ENCODE measurements at places on chromosomes 11 and 22.
A peak's percentile ranks its signal among the peaks of the same experiment; 100 is the strongest.

DNA sequence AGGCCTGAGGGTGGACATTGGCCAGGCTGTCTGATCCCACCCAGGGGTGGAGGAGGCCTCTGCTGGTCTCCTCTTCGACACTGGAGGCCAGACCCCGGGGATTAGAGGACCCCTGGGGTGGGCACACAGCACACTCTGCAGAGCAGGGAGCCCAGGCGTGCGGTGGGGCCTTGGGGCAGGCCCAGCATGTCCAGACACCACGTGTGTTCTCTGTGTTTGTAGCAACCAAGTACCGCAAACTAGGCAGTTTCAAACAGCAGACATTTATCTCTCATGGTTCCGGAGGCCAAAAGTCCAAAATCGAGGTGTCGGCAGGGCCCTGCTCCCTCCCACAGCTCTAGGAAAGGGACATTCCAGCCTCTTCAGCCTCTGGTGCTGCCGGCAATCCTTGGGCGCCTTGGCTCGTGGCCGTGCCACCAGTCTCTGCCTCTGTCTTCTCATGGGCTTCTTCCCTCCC, 1.5 kb downstream of the PANX2 start:
- DNase-seq, result no peak

GRCh38 chr11:111213256-111213655, 32.3 kb upstream of the POU2AF2 start:
- no peak for DNase-seq

- no peak for DNase-seq
Measured at GRCh38 chr22:19046719-19047609, 75.2 kb downstream of the DGCR2 start.

- DNase-seq, result no peak
Measured at GRCh38 chr11:105868762-105869285, 153.2 kb downstream of the MSANTD4 start.

- no peak for DNase-seq
Measured at GRCh38 chr22:39408807-39409206, 9.2 kb downstream of the TAB1 start.

- no peak for DNase-seq
Measured at GRCh38 chr11:65599955-65600246, 4.3 kb upstream of the KCNK7 start.

DNA sequence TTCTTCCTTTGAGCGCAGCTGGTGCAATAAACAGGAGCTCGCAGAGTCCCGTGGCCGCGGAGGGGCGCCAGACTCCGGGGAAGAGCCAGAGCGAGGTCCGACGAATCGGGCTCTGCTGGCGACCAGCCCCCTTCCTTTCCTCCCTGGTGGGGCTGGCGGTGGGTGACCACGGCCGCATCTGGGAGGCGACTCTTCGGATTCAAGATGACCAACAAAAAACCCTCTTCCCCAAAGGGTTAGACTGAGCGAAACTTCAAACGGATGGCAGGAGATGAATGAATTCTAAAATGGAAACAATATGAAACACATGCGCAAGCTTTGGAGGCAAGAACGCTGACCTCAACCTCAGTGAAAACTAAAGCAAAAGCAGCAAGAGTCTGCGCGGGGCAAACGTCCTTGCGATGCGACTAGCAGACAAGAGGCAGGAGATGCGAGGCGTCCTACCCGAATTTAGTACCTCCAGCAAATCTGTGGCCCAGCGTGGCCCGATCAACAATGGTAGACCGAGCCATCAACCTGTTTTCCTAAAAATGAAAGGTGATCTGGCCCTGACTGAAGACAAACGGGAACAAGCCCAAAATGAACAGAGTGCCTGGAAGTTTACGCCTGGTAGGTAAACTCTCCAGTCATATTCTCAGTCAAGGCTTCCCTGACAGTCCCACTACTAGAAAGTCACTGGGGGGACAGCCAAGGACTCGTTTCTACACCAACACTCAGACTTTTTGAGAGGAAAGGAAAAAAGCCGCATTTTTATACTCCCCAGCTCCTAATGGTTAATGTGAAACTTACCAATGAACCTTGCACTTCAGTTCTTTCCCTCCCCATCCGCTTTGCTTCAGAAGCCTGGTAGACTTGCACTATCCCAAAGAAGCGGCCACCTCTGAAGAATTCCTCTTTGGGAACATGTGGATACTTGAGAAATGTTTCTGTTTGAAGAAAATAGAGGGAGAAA, 11.6 kb downstream of the MMP3 start:
- DNase-seq, result peak; percentile 23

DNA sequence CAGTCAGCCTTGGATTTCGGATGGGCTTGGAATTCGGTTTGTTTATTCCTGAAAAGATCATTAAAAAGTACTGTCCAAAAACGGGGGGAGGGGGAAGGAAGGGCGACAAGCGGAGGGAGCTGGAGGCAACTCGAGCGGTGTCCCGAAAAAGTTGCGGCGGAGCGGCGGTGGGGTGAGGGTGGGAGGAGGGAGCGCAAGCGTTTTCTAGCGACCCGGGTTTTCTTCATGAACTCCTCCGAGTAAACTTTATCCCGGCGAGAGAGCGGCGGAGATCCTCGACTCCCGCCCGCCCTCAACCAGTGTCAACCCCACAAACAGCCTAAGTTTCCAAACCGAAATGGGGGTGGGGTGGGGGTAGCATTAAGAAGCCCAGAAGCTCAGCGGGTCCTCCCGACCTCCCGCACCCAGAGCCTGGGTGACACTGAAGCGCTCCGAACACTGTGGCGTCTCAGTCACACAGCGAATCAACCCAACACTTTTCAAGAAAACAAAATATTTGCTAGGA, 133.0 kb upstream of the C11orf58 start:
- no peak for DNase-seq

- DNase-seq, result no peak
Measured at GRCh38 chr11:7612661-7613393, 60.5 kb downstream of the CYB5R2 start.

GRCh38 chr11:71501071-71501985, 25.7 kb upstream of the KRTAP5-7 start:
- no peak for DNase-seq

DNA sequence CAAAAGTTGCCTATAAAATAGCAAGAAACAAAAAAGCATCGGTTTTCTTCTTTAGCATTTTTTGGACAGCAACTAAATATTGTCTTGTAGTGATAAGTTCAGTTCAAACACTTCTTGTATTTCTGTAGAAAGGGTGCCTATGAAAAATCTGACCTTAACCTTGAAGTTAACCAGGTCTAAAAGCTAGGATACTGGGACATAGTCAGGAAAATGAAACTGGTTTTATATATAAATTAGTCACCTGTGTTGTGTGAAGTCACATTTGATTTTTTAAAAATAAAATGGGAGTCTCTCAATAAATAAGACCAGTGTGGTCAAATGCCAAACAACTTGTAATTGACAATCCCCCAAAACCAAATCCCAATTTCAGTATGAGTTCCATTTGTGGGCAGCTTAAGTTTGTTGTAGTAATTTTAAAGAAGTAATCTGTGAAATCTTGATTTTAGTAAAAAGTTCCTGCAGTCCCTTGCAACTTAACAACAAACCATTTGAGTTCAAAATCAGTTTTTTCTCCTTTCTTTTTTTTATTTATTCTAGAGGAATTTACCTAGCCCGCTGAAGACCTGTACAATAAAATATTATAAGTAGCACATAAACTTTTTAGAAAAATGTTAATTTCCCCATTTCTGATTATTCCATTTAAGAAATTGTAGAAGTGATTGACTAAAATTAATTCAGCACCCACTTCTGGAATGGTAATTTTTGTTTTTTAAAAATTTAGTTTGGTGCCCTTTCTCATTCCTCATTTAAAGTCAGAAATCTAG, 84.5 kb upstream of the PPARA start:
- no peak for DNase-seq

- no peak for DNase-seq
Measured at GRCh38 chr11:67261946-67262681, 4.2 kb upstream of the GRK2 start.

DNA sequence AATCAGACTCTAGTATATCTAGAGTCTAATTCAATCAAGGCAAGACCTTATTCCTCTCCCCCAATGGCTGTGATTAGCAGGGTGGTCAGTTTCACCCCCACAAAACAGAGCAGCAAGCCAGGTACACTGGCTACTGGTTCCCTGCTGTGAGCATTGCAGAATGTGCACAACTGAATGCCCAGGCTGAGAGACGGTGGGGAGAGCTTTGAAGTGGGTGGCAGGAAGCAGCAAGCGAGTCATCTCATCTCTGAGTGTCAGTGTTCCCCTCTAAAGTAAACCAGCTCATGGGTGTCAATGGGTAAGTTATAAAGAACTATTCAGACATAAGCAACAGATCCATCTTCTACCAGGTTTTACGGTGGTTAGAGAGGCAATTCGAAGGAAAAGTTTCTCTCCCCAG, 37.6 kb downstream of the GAB4 start:
- no peak for DNase-seq

DNA sequence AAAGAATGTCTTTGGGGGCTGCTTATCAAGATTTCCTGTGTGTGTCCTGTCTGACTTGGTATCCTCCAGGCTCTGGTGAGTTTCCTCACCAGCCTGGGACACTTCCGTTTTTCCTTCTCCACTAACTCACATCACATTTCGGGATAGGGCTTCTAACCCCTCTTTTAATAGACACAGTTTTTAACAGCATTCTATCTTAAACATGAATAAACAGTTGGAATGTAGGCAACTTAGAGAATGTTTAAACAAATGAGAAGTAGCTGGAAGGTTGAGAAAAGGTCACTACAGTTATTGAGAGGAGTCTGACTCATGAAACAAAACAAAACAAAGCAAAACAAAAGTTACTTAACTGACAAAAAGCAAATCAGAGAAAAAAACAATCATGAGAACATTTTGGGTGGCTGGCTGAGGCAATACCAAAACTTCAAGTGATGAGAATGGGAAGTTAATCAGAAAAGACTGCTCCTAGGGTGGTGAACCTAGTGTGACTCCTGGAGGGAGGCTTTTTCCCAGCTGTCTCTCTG, 64.7 kb upstream of the CTSC start:
- peak; percentile 20 for DNase-seq

- no peak for DNase-seq
Measured at GRCh38 chr11:90465553-90465952, 242.7 kb upstream of the CHORDC1 start.

- DNase-seq, result no peak
Measured at GRCh38 chr11:11251394-11251970, 101.6 kb downstream of the CSNK2A3 start.

DNA sequence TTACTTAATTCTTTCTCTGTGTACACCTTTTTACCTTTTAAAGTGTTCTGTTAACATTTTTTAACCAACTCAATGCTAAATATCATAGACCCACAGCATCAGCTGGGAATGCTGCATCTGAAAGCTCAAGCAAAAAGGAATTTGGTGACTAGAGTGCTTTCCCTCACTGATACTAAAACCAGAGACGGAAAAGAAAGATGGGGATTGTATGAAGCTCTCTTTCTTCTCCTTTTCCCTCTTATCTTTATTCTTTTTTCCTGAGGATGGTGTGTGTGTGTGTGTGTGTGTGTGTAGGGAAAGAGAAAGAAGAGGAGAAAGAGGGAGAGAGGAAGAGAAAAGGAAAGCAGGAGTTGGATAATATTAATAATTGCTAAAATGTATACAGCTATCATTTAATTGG, 4.1 kb upstream of the SIK2 start:
- no peak for DNase-seq

- DNase-seq, result no peak
Measured at GRCh38 chr22:20866736-20867135, 7.9 kb downstream of the SNAP29 start.

- no peak for DNase-seq
Measured at GRCh38 chr22:41561335-41561734, 525 bp downstream of the CSDC2 start.

- peak; percentile 45 for DNase-seq
Measured at GRCh38 chr11:130478204-130478701, 29.8 kb downstream of the ADAMTS15 start.

DNA sequence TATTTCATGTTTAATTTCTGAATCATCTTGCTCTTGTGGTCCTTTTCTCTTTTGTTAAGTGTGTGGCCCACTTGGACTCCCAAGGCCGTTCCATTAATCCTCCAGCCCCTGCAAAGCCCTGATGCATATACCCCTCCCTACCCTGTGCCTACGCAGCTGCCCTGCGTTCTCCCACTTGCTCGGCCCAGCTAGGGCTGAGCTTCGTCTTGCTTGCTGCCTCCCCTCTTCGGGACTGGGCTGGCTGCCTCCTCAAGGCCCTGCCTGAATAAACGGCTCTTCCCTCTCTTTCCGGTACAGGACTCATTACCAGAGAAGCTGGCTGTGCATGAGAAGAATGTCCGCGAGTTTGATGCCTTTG, 28.5 kb downstream of the ARHGAP1 start:
- DNase-seq, result no peak

- peak; percentile 25 for DNase-seq
Measured at GRCh38 chr11:5204787-5205186, 4.3 kb upstream of the OR51V1 start.

DNA sequence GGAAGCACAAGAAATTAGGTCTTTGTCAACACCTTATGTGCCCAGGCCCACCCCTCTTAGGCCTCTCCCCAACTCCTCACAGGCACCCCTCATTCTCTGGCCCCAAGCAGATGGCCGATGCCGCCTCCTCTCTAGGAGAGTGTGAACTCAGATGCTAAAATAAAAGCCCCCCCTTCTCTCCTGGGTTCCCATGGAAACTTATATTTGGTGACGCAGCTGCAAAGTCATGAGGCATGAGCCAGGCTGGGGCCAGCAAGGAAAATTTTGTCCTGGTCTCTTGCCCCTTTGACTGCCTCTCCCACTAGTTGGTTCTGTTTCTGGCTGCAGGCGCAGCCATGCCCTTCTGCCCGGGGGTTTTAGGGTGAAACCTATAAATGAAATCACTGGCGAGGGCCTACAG, 11.8 kb downstream of the RCOR2 start:
- no peak for DNase-seq

Data from foreskin melanocyte (primary cell).